ENCODE measurements at places on chromosomes 7 and 10. TPM values are rescaled to one million over a fixed set of nuclear protein-coding genes. Genes with fewer than 3 reads are reported as not detected.

The CYP26C1 gene
- total RNA-seq: not detected

The COL17A1 gene
- 14.2 TPM for total RNA-seq

- no peak for DNase-seq
Observed at GRCh38 chr7:27123477-27124053, 7.0 kb downstream of the HOXA4 start.

GRCh38 chr10:69801094-69801433 is 642 bp upstream of the COL13A1 start:
- peak; percentile 83 for DNase-seq

- DNase-seq: no peak
Observed at GRCh38 chr7:106643216-106644000, 17.6 kb downstream of the CCDC71L start.

The FZD1 gene
- 6.2 TPM for total RNA-seq

DNA sequence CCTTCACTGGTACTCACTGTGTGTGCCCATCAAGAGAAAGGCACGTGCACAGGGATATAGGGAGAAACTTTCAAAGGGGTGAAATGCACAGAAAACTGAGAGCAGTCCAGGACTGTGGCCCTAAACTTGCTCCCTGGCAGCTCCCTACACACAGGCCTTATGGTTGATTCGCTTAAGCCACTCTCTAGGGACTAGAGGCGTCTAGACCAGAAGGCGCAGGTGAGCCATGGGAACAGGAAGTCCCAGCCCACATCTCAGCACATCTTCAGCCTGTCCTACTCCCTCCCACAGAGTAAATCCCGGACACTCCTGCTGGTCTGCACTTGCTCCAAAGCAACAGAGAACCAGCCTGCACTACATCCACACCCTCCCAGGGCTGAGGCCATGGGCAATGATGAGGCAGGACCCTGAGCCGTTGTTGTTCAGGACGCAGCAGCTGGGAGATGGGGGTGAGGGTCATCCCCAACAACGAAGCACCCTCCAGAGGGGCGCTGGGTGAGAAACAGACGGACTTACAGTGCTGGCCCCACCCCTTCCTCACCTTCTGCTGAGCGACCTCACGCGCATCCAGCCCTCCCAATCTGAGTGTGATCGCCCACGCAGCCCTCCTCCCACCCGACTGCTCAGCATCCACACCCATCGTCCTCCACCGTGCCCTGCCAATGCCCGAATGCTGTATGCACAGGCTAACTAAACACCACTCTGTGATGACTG is 109.3 kb downstream of the TNS3 start:
- DNase-seq: no peak

DNA sequence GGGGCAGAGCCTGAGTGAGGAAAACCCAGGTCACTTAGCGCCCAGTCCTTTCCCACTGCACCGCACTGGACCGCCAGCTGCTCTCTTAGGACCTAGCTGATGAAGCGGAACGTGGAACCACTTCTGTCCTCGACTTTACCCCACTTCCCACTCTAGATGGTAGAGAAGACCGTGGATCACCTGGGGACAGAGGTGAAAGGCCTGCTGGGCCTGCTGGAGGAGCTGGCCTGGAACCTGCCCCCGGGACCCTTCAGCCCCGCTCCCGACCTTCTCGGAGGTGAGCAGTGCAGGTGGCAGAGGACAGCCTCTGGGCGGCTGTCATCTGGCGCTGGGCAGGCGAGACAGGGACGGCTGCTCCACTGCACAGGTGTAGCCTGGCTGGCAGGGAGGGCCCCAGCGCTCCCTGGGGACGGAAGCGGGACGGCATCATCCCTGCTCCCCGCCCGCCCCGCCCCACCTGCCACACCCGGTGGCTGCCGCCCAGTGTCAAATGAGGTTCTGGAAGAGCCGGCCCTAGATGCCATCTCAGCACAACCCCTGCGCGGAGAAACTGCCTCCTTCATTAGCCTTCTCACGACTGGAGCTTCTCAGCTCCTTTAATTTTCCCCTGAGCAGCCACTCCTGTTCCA is 11.7 kb downstream of the PLAC9 start:
- no peak for DNase-seq

- DNase-seq: no peak
Observed at GRCh38 chr7:71857338-71857737, 554.8 kb downstream of the CALN1 start.

DNA sequence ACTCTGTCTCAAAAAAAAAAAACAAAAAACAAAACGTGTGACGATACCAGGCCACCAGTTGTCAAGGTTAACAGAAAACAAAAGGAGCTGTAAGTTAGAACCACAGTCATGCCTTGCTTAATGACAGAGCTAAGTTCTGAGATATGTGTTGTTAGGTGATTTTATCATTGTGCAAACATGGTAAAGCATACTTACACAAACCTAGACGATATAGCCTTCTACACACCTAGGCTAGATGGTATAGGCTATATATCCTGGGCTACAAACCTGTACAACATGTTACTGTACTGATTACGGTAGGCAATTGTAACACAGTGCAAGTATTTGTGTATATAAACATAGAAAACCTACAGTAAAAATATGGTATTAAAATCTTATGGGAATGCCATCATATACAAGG is 564.2 kb downstream of the HTR7 start:
- DNase-seq: no peak

DNA sequence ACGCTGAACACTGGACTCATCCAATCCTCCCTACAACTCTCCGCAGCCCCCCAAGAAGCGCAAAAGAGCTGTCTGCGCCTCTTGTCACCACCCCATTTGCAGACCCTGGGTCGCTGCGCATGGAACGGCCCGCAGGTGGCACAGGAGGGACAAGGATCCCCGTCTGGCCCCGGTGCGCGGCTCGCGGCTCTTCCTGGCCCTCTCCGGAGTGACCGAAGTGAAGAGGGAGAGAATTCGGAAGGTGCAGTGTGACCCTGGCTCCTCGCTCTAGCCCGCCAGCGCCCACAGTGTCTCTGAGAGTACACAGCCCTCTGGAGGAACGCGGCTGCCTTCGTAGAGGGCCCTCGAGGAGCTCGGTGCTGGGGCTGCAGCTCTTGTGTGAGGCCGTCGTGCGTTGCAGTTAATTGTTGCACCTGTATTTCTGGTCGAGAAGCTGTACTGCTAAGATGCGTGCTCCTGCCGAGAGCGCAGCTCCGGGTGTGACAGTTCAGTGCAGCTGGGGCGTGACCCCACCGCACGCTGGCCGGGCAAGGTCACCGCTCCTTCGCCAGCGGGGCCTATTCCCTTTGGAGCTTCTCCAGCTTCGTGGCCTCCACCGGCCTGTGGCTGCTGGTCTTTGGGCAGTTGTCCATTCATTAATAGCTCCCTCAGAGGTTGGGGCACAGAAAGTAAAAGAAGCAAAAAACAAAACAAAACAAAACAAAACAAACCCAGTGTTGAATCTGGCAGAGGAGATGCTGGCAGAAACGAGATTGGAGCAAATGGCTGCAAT is 119.0 kb downstream of the SEC23IP start:
- DNase-seq: no peak

DNA sequence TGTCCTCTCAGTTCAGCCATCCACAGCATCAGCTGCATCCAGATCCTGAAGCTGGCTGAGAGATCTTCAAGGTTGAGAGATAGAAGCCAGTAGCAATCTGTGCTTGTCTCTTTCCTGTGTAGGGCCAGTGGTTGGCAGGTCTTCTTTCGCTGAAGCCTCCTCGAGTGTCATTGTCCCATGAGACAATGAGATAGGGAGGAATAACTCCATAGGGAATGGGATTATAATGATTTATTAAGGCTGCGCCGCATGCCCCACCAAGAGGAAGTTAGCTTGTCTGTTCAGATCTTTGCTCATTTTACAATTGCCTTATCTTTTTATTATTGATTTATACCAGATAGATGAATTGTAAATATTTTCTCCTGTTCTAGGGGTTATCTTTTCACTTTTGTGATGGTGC is 61.5 kb downstream of the MCMBP start:
- no peak for DNase-seq

DNA sequence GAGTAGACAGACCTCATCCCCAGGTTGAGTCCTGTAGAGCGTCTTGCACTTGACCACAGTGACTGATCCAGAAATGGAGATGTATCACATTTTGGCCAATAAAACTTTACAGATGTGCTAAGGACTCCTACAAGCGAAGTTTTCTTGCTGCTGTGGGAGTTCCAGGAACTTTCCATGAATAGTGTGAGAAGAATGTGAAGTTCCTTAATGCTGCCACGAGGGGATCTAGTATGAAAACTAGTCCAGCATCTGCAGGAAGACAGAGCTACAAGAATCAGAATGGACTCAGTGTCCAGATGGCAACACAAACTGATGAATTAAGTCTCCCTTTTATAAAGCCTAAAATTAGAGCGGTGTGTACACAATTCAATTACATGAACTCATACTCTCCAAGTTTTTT is 14.8 kb upstream of the LSM8 start:
- DNase-seq: peak; percentile 20

The ZNF479 gene
- not detected for total RNA-seq

DNA sequence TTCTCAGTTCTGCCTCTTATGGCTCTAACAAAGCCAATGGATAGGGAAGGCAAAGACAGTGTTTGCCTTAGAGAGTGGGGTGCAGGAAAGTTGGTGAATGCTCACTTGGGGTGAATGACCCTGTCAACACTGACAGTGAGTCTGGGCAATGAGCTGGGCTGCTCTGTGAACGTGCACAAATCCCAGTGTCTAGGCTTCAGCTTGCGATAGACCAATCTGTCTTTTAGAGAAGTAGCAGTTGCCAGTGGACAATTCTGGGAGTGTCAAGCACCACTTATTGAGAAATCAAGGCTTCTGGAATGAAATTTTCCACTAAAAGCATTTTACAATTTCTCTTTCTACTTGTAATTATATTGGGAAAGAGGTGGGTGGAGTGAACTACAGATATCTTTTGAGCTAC is 141.4 kb downstream of the HERPUD2 start:
- DNase-seq: no peak

DNA sequence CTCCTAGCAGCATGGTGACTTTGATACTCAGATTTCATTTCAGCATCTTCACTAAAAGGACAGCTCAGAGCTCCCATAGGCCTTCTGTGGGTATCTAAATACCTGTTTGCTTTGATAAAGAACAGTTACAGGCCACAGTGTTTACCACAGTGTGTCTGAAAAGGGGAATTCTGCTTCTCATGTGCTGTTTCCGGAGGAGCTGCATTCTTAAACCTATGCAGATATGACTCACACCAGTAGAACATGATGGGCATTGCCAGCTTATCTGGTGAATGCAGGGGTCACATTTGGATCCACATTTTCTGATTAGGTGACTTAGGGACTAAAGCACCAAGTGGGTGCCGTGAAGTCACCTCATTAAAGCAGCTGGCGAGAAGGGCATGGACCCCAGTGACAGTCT is 52.6 kb downstream of the TRRAP start:
- peak; percentile 17 for DNase-seq

DNA sequence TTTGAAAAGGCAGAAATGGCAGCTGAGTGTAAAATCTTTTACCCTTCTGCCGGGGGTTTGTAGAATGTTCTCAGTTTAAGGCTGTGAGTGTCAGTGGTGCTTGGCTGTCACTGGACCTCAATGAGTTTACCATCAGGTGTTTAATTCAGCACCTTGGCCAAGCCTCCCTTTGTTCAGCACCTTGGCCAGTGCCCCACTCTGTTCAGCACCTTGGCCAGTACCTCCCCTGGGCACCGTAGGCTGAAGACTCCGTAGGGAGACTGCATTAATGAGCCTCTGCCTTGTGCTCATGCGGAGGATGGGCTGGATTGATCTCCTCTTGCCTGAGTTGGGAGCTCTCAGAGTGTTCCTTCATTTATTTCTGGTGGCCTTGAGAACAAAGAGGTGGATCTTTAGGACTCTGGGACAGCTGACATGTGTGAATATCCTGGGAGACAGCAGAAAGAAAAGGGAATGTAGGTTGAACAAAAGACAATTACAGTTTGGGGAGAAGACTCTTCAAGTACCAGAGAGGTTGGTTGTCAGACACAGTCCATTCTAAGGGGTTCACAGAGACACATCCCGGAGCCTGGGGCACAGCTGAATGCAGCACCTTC is 1.6 kb downstream of the FAM24A start:
- DNase-seq: peak; percentile 24

DNA sequence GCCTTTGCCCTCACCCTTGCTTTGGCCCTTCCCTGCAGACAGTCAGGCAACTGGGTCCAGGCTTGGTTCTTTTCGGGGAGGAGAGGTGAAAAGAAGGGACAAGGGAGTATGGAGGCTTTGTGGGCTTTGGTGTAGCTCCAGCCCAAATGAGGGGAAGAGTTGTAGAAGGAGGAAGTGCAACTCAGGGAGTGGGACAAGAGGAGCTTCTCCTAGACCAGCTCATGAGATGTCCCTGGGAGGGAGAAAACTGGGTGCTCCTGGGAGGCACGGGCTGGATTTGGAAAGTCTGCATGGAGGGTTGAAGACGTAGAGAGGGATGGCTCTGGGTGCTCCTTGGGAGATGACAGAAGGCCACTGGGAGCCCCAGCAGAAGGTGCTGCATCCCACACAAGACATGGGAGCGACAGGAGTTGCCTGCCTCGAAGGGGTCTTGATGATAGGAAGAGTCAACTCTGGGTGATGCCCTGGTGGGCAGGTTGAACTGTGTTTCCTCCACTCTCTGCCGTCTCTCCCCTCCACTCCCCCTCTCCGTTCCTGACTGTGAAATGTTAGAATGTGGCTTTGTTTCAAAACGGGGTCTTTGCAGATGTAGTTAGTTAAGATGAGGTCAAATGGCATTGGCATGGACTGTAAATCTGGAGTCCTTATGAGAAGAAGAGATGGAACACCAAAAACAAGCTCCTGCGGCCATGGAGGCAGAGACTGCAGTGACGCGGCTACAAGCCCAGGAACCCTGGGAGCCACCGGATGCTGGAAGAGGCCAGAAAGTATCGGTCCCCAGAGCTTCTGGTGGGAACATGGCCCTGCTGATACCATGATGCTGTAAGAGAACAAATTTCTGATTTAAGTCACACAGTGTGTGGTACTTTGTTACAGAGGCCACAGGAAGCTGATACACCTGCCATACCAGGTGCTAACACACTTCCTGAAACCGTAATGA is 298.5 kb downstream of the GLRX3 start:
- no peak for DNase-seq
